ENCODE measurements at places on chromosomes 13 and 19.

GRCh38 chr13:110525328-110526319 is 35.9 kb downstream of the RAB20 start:
- DNase-seq = no peak

- DNase-seq = no peak
Observed at GRCh38 chr13:108486096-108486495, 143.3 kb upstream of the MYO16 start.

GRCh38 chr19:19049406-19049805 is 14.4 kb upstream of the SLC25A42 start:
- no peak for DNase-seq

DNA sequence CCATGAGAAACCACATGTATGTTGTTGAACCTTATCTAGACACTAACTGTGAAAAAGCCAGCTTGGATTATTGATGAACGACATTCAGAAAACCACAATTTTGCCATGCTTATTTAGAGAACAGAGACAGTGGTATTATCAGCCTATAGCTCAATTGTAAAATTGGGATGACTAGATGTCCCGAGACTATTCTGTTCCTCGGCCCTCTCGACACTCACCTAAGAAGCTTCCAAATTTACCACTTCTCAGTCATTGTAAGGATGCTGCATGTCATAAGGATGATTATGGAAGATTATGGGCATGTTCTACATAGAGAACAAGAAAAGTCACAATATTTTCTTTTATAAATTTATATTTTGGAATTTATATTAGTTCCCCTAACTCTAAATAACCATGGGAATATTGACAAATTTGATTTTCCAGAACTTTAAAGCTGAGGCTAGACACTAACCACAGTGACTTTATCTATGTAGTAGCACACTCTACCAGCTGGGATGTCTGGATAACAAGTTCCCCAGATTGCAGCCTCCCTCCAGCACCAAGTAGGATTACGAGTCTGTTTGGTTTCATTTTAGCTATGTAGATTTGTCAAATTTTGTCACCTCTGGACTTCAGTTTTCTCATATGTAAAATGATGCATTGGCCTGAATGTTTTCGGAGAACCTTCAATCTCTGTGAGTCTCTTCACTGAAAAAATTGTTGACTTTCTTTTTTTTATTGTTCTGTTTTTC is 513.6 kb downstream of the IRS2 start:
- no peak for DNase-seq

- no peak for DNase-seq
Observed at GRCh38 chr13:72774019-72774418, 7.7 kb downstream of the DIS3 start.

DNA sequence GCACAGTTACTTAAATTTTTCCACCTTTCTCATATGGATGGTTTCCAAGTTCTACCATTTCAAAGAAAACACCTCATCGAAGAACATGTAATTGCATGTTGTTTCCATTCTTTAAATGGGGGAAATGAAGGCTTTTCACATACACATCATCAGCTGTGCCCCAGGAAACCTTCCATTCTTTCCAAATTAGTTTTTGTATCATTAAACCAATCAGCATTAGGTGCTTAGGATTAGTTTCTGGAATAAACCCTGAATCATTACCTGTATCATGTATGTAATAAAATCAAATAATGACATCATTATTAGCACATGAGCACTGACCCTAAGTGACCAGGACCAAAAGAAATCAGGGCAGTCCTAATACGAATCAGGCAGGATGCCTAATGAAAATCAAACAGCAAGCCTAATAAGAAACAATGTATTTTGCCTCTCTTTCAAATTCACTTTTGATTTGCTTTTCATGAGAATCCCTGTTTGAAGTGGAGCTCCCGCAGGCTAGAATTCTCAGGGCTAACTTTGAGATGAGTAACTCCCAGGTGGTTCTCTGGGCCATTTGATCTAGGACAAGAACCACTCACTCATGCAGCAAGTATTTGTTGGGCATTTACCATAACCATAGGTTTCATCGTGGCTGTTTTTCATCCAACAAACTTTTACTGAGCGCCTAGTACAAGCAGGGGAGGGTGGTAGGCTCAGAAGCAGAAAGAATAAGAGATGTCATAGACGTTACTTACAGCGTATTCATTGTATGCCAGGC is 89.2 kb downstream of the MZT1 start:
- DNase-seq = no peak

Measured in AG09319 (cell line).